Hematopoietic multipotent progenitor cell treated with erythropoietin and hydrocortisone succinate and interleukin-3 and kit ligand, for 15 days (in vitro differentiated cells): ENCODE measurements at places on chromosomes 13 and 19.

DNA sequence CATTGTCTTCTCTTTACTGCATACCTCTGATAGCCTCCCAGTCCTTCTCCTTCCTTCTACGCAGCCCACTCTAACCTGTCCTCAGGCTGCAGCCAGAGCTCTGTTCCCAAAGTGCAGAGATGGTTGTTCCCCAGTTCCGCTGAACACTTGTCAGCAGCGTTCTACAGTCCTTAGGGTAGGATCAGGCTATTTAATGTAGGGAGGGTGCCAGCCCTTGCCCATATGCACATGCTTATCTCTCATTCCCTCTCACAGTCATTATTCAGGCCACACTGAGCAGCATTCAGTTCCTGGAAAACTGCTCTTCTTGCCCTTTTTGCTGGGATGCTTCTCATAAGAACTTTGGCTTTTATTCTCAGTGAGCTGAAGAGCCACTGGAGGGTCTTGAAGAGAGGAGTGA lies 180.7 kb downstream of the MTUS2 start:
- DNase-seq = no peak

- no peak for DNase-seq
Measured at GRCh38 chr13:112695121-112695520, 5.3 kb downstream of the ATP11A start.

- no peak for DNase-seq
Measured at GRCh38 chr13:110942248-110942981, 27.5 kb upstream of the ANKRD10 start.

GRCh38 chr13:41019011-41019487 lies at the start of gene ELF1:
Gene ELF1 (minus strand): TSS chr13:41019316. CDS start chr13:40982054, 37,262 bp downstream.
- DNase-seq = peak; percentile 83

- DNase-seq = no peak
Measured at GRCh38 chr13:32316028-32316339, 676 bp downstream of the BRCA2 start.

- no peak for DNase-seq
Measured at GRCh38 chr13:50459046-50459445, 384.4 kb downstream of the DLEU7 start.
